Brain microvascular endothelial cell (primary cell): ENCODE measurements at places on chromosomes 16 and 17.

GRCh38 chr17:74249590-74250270 lies 24.3 kb upstream of the DNAI2 start:
- DNase-seq = no peak

DNA sequence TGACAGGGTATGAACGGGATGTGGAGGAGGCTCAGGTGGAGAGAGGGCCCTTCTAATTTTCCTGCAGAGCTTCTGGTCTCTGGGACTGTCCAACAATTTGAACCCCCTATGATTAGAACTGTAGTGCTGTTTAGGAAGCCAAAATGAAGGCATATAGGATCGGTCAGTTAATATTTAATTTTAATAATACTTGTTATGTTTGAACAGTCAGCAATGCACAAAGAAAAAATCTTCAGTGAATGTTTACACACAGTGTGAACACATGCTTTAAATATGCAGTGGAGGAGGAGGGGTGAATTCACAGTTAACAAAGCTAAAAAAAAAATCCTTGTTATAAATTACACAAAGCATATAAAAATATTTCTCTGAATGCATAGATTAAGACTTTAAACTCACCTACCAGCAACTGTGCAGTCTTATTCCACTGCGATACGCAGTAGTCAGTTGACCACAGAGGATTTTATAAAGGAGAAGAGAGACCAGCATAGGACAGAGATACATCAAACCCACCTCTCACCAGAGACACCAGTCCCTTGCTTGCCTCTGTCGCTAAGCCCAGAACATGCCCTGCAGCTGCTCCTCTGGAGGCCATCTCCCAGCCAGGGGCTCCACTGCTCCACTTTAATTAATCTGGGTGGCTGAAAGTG lies 14.6 kb downstream of the ANKRD40 start:
- no peak for DNase-seq

DNA sequence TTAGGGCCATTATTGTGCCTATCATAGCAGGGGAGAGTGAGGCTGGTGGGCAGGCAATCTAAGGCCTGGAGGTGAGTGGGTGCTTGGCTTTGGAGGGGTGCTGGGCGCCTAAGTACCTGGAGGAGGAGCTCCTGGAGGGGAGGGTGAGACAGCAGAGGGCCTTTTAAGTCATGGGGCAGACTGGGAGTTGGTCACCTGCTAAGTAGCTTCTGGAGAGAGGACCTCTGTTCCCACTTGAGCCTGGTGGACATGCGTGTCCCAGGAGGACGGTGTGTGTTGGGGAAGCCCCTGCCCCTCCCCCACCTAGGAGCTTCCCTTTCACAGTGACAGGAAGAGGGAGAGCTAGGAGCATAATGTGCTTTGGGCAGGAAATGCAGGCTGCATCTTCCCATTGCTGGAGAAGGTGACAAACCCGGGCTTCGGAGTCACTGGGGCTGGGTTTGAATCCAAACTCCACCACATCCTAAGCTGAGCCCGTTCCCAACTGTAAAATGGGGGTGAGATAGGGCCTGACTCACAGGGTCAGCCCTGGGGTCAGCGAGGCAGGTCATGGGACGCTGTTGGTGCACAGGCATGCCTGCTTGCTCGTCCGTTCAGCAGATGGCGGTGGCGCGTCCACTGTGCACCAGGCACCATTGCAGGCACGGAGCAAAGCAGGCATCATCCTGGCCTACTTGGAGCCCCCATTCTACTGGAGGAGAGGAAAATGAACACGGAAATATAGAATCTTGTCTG lies 37.9 kb downstream of the CMIP start:
- DNase-seq = no peak

- DNase-seq = no peak
These were observed 115.0 kb upstream of the CIBAR2 start for GRCh38 chr16:85227084-85227945.

DNA sequence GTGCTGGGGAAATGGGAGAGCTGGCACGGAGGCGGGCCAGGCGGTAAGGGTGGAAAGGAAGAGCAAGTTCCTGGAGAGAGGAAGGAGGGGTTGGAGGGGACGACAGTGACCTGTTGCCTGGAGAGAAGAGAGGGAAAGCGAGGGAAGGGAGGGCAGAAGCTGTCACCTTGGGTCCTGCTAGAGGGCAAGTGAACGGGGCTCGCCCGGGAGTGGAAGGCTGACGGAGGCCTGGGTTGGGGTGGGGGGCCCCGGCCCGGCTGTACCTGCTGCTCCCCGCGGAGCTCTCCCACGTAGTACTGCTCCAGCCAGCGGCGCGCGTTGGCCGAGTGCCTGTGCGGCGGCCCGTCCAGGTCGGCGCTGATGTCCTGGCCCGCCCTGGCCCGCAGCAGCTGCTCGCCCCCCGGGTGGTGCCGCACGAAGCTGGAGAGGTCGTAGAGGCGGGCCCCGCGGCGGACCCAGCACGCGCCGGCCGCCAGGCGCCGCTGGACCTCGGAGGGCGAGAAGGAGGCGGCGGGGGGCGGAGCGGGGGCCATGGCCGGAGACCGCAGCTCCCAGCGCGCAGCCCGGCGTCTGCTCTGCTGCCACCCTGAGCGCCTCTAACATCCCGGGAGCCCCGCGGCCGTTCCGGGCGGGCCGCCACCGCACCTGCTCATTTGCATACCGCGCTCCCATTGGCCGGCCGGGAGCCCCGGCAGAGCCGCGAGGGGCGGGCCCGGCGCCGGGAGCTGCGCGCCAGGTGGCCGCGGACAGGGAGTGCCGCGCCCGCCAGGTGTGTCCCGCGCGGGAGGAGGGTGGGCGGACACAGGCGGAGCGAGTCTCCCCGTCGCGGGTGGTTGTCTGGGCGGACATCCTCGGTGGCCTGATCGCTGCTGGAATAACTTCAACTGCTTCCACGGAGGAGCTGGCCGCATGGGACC lies at the start of gene FA2H:
TSS of gene FA2H (minus strand) at position 598 of the 917 bp plus-strand sequence. CDS start at position 533, 65 bp downstream.
- DNase-seq = no peak

GRCh38 chr16:52963212-52963854 lies 89.4 kb downstream of the CHD9NB start:
- DNase-seq = no peak

GRCh38 chr17:81524039-81524864 lies 3.9 kb upstream of the FSCN2 start:
- no peak for DNase-seq
